ENCODE measurements at places on chromosomes 5 and 9.

DNA sequence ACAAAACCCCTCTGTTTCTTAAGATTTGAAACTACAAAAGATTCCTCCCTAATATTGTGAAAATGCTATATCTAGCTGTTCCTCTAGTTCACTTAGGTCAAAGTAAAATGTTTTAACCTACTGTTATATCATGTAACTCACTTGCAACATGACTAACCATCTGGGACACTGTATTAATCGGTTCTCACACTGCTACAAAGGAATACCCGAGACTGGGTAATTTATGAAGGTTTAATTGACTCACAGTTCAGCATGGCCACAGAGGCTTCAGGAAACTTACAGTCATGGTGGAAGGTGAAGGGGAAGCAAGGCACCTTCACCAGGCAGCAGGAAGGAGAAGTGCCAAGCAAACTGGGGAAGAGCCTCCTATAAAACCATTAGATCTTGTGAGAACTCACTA is 34.7 kb downstream of the DIMT1 start:
- DNase-seq = peak; percentile 8

DNA sequence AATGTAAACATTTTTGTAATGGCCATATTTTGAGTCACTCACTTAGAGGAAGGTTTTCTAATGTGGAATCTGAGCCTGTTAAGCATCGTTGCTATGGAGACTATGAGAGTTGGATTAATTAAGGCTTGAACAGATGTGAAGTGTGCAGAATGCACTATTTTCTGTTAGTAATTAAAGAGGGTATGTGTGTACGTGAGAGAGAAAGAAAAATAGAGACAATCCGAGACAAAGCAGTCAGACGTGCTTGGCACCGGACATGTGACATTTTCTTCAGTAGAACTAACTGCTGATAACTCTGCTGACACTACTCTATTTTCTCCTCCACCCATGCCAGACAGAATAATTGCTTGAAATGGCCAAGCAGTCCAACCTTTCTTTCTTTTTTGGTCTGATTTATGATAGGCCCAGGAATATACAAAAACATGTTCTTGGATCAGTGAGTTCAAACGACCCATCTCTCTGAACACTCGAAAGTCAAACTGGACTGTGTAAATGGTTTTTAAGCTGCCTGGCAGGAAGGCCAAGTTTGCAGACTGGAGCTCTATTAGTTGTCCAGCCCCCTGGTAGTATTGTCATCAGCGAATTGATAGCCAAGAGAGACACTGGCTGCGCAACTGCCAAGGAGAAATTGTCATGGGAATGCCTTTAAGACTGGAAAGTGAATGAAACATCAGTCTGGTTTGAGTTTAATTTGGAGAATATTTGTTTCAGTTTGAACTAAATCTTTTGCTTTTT is 322.1 kb downstream of the ARHGEF28 start:
- DNase-seq = no peak

DNA sequence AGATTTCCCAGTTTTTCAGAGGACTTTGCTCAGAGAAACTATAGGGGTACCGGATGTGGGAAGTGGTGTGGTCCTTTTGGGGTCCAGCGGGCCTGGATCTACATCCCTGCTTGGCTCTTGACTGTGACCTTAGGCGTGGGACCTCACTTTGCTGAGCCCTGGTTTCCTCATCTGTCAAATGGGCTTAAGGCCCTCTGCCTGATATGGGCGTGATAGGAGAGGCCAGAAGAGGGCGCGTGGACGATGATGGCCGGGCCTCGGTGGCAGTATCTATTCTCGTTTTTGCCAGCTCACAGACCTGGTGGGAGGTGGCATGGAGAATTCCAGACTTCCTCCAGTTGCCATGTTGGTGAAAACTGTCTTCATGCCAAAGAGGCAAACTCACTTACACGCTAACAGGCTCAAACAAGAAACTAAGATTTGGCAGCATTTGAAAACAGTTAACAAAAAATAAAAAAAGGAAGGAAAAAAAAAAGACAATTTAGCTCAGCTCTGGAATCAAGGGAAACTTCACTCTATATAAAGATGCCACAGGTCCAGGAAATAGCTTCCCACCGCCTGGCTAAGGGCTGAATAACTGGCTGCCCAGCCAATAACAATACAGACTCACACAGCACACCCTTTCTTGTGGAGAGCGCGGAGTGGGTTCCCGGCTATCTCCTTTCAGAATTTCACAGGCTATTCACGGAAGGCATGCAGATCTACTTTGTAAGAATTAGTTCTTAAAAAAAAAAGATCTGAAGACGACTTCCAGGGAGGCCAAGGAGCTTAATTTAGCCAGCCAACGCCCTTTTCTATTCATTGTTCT is 1.7 kb downstream of the SH3PXD2B start:
- no peak for DNase-seq

GRCh38 chr5:142644640-142645361 is 41.1 kb downstream of the FGF1 start:
- no peak for DNase-seq

DNA sequence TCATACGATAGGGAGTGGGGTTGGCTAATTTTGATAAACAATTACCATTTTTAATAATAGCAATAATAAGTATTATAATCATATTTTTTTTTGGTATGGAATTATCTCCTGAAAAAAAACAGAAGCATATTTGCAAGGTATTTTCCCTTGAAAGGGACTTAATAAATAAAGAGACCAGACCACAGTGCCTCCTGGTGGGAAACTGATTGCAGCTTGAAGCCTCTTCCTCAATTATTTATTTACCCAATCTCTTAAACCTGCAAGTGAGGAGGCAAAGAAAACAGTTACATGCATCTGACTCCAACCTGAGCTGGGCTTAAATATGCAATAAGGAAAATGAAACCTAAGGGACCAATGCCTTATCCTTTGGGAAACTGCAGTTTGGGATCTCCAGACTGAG is 388.1 kb upstream of the ACO1 start:
- DNase-seq = peak; percentile 8

GRCh38 chr5:37955748-37956147 is 115.9 kb upstream of the GDNF start:
- no peak for DNase-seq

- DNase-seq = no peak
Measured at GRCh38 chr9:129440435-129441186, 180.3 kb downstream of the C9orf50 start.
